ENCODE measurements at places on chromosomes 2 and 18. TPM values are rescaled to one million over a fixed set of nuclear protein-coding genes. Genes with fewer than 3 reads are reported as not detected.

- DNase-seq: no peak
These were observed 280.6 kb upstream of the UBE2E3 start for GRCh38 chr2:180699657-180700361.

GRCh38 chr2:209368914-209369313 lies 54.9 kb upstream of the MAP2 start:
- no peak for DNase-seq

DNA sequence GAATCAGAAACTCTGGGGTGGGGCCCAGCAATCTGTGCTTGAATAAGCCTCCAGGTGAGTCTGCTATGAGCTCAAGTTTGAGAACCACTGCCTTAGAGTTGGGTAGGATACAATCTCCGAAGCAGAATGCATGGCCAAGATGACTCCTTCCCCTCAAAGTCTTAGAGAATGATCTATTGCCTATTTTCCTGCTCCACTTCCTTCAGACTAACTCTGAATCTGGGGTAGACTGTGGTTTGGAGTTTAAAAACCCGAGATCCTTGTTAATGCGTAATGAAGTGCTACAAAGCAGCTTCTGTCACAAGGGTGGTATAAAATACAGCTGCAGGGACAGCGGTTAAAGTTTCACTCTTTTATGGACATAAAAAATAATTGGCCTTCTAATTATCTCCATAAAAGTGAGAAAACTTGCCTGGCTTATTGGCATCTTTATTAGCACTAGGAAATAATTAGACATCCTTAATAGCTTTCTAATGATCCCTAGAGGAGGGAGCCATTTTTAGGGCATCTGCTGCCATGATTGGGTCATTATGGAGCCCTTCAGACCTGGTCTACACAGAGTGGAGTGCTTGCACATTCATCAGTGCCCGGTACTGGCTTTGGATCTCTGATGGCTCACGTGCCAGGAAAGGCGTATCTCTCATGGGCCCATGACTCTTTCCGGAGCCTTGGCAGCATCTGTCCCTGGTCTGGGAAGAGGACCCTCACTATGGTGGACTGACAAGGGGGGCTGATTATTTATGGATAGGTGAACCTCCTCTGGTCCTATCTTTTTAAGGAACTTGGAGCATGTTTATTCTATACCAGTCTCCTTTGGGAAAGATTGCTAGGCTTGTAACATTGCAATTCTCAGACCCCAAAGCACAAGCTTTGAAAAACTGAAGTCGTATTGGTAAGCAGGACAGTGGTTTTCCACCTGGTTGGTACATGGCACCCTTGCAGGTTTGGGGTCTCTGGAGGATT lies 28.2 kb downstream of the SIX2 start:
- no peak for DNase-seq

DNA sequence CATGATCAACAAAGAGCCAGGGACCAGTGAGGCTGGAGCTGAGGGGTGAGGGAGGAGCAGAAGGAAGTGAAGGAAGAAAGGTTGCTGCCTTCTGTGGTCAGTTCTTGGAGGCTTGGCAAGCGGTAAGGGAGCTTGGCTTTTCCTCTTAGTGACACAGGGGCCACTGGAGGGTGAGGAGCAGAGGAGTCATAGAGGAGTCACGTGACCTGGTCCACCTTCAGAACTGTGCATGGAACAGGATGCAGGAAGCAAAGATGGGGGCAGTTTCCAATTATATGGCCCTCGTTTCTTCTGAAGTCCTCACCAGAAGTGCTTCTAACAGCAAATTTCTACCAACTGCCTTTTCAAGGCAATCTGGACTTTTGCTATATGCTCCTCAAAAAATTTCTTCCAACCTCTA lies 326.9 kb upstream of the SMIM21 start:
- DNase-seq: no peak

GRCh38 chr2:151120011-151120410 lies 141.7 kb downstream of the RBM43 start:
- no peak for DNase-seq

- DNase-seq: no peak
These were observed 47.1 kb upstream of the SELENOI start for GRCh38 chr2:26298638-26299393.

DNA sequence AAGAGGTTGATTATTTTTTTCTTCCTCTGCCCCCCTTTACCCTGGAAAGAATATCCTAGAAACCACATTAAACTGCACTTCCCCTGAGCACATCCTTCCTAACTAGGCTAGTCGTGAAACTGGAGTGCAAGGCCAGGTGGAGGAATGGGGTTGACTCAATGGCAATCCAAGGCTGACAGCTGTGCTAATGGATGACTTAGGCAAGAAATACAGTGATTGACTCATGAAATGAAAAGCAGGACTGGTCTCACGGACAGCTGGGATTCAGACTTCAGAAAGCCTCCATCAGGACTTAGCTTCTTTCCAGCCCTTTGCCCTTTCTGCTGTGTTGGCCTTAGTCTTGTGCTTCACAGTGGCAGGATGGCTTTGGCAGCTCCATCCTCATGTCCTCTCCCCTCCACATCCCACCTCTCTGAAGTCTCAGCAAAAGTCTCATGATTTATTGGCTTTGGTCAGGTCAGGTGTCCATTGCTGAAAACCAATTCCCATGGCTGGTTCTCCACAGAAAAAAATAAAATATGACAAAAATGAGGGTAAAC lies 33.8 kb downstream of the INSIG2 start:
- no peak for DNase-seq

GRCh38 chr2:223027442-223027841 lies 24.5 kb upstream of the KCNE4 start:
- no peak for DNase-seq

DNA sequence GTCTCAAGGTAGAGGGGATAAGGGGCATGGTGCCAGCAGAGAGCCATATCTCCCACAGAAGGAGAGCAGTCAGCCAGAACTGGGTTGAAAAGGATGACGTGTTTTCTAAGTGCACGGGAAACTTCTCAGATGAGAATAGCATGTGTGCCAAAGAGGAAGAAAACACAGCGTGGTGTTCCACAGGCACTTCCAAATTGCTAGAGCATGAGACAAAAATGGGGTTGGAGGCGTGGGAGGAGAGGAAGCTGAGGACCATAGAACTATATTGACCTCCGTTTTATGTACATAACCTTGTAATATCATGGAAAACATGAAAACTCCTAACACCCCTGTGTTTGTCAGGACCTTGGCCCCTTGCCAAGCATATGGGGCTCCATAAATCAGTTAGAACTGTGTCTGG lies 682.7 kb upstream of the RAB6C start:
- DNase-seq: peak; percentile 8

DNA sequence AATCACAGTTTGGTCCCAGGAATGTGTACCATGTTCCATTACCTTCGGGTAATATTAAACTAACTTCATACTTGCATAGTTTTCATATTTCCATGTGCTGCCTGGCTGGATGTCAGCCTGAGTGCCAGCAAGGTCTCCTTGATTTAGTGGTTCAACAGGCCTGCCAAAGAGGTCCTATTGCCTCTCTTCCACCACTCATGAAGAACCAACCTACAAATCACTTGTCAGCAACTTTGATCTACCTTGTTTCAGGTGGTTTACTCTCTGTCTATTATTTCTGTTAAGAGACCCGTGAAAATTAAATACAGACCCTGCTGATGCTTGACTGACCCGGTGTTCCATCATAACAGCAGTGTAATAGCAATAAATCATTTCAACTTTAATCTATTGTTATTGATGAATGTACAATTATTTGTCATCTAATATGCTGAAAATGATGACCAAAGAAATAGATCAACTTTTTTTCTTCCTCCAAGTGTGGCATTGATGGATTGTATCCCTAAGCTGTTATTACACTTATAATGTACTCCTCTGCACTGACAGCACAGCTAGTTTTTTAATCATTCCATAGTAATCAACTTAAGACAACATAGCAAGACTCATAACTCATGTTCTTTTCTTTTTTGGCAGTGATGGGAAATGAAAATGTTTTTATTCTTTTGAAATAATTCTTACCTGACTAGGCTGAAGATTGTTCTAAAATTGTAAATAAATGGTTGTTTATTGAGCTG lies 1220.2 kb upstream of the ACVR2A start:
- no peak for DNase-seq

DNA sequence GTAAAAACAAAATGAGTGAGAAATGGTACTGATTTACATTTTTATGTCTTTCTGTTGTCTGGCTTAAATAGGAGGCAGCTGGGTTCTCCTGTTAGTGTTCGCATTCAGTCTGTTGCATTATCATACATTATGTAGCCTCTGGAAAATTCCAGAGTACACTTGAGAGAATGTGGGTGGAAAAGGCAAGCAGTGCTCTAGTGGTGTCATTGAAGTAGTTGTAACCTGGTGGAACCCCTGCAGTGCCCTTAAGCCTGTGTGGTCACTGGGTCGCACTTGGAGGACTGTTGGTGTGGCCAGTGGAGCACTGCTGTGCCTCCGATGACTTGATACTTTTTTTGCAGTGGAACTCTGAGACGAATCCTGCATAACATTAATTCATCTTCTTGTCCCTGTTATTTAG lies 52.4 kb downstream of the USP14 start:
- no peak for DNase-seq

- DNase-seq: no peak
These were observed 84.3 kb downstream of the TNS1 start for GRCh38 chr2:217918308-217919024.

GRCh38 chr2:96540136-96540535 lies 3.6 kb downstream of the ARID5A start:
- DNase-seq: no peak

DNA sequence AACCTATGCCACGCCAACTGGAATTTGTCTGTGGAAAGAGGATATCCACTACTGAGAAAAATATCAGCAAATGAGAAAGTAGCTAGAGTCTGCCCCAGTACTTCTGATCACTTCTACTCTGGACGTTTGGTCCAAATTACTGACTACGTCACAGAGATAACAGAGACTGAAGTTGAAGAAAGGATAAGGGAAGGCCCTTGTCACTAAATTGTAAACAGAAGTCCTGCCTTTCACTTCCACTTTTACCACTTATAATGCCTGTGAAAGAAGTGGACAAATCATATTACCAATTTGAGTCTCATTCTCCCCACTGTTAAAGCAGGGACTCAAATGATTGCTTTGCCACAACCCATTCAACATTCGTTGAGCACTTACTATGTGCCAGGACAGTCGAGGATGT lies 173.9 kb upstream of the ERBB4 start:
- DNase-seq: no peak

DNA sequence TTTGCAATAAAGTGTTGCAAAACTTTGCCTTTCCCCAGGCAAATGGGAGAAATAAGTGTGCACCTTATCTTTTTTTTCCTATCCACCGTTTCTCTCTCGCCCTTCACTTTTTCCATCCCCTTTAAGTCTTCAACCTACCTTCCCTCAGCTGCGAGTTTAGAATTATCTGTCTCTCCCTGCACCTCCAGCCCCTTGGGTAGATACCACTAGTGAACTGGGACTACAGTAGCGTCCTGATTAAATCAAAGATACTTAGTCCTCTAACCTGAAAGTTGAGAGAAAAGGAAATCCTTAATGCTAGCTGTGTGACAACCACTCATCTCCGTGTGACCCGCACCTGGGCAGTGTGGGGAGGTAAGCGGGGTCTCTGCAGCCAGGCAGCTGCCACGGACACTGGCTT lies 16.1 kb upstream of the PPP4R1 start:
- no peak for DNase-seq

GRCh38 chr18:33781429-33781828 lies 203.4 kb downstream of the ASXL3 start:
- DNase-seq: no peak

DNA sequence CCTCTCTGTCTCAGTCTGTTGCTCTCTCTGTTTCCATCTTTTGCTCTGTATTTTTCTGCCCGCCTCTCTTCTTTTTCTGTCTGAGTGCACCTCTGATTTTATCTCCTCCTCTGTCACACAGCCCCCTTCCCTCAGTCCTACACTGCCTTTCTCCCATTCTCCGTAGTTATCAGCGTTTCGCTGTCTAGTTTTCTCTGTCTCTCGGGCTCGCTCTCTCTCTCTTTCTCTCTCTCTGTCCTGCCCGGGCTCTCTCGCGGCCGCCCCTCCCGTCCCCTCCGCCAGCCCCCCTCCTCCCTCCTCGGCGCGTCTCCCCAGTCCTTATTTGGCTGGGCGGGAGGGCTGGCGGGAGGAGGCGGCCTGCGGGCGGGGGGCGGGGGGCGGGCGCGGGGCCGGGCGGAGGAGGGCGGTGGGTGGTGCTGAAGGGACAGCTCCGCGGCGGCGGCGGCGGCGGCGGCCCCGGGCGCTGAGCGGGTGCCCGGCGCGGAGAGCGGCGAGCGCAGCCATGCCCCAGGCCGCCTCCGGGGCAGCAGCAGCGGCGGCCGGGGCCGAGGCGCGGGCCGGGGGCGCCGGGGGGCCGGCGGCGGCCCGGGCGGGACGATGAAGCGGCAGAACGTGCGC lies at the start of gene KCNK3:
KCNK3 (plus strand) TSS at position 444 of the 618 bp plus-strand sequence; CDS start at position 598, 154 bp downstream.
- no peak for DNase-seq

CIB4 gene
- total RNA-seq: not detected

B3GNT2 gene
- 4.8 TPM for total RNA-seq

SERPINB13 gene
- total RNA-seq: not detected

All from gastrocnemius medialis (tissue), 4 donors.